ENCODE measurements at places on chromosomes 1 and 21. TPM values are rescaled to one million over a fixed set of nuclear protein-coding genes. Genes with fewer than 3 reads are reported as not detected.

DNA sequence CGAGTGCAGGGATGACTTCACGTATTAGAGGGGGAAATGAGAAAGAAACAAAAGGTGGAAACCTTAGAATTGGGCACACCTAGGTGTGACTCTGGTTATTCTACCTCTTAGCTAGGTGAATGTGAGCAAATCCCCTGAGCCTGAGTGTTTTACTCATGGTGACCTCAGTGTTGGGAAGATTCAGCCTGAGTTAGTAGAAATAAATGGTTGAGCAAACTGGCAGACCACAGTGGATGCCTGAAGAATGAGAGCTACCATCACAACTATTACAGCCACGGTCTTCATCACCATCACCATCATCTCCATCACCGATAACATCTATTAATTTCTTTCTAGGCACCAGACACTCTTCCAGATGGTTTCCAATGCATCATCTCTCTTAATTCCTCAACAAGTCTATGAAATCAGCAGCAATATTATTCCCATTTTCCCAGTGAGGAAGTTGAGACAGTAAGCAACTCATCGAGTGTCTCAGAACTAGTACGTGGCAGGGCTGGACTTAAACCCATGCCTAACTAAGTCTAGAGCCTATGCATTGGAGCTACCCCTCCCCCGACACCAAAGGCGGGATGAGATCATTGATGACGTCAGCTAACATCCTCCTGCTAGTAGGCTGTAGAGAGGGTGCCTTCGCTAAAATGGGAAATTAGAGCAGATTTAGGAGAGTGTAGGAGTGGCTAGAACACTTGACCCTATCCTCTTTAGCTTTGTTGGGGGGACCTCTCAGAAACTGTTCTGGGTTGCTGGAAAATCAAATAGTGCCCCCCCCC lies 7.9 kb upstream of the KAZN start:
- no peaks in the 10 kb centered on the region for H3K36me3 ChIP-seq
- no peak overlapping the region for H3K4me3 ChIP-seq
- H3K27me3 ChIP-seq: no peaks in the 10 kb centered on the region
- DNase-seq: no peak
- H3K4me1 ChIP-seq: no peaks in the 10 kb centered on the region
- no peak overlapping the region for H3K27ac ChIP-seq

Gene CADM3
- total RNA-seq: not detected

Gene PYCR2
- 66.4 TPM for total RNA-seq

DNA sequence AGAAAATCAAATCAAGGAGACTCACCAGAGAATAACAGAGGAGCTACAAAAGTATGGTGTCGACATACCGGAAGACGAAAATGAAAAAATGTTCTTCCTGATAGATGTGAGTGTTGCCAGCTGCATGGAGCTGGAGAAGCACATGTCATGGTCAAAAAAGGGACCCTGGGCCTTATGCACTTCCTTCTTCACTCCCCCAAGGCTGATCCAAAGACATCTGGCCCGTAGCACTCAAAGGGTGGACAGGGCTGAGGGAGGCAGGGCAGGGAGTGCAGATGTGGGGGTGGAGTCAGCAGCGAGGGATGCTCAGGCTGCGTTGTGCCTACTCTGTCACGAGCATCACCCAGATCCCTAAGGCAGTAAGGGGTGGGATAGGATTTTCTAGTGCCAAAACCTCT lies 19.4 kb downstream of the MX1 start:
- no peak for DNase-seq
- no peaks in the 10 kb centered on the region for H3K4me1 ChIP-seq
- H3K36me3 ChIP-seq: no peaks in the 10 kb centered on the region
- H3K27ac ChIP-seq: no peak overlapping the region
- H3K27me3 ChIP-seq: no peaks in the 10 kb centered on the region

Gene HLX
- 0.26 TPM for total RNA-seq

Gene SPRR2G
- not detected for total RNA-seq

DNA sequence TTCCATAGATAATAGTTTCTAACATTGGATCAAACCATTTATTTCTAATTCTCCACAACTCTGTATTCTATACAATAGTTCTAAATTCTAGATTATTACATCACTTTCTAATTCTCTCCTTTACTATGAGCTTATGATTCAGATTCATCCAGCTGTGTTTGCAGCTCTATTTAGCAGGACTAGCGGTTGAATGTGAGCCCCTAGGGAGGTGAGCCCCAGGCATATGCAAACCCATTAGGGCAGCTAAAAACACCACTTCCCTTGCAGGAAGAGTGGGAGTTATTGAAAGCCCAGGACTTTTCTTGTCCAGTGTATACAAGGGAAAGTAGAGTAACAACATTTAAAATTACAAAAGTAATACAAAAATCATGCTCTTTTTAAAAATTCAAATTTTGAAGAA lies 56.9 kb downstream of the KRTAP19-8 start:
- DNase-seq: no peak
- no peak overlapping the region for H3K4me3 ChIP-seq
- no peak overlapping the region for H3K27ac ChIP-seq
- no peaks in the 10 kb centered on the region for H3K27me3 ChIP-seq

Gene CYP4B1
- 4.9 TPM for total RNA-seq

DNA sequence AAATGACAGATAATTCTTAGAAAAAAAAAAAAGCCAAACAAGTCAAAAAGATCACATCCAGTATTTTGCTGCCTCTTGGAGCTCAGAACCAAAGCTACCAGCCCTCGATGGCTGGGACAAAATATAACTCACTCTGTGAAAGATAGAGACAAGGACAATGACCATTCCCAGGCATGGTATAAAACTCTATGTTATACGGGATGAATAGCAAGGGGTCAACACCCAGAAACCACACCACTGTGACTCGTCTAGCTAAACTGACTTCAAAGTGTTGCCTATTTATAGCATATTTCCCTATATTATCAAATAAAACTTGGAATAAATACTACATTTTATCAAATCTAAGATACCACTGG lies 10.1 kb downstream of the TMEM63A start:
- no peak overlapping the region for H3K27ac ChIP-seq
- H3K27me3 ChIP-seq: no peaks in the 10 kb centered on the region
- no peak overlapping the region for H3K4me3 ChIP-seq
- DNase-seq: no peak
- no peaks in the 10 kb centered on the region for H3K4me1 ChIP-seq
- H3K36me3 ChIP-seq: no peaks in the 10 kb centered on the region

DNA sequence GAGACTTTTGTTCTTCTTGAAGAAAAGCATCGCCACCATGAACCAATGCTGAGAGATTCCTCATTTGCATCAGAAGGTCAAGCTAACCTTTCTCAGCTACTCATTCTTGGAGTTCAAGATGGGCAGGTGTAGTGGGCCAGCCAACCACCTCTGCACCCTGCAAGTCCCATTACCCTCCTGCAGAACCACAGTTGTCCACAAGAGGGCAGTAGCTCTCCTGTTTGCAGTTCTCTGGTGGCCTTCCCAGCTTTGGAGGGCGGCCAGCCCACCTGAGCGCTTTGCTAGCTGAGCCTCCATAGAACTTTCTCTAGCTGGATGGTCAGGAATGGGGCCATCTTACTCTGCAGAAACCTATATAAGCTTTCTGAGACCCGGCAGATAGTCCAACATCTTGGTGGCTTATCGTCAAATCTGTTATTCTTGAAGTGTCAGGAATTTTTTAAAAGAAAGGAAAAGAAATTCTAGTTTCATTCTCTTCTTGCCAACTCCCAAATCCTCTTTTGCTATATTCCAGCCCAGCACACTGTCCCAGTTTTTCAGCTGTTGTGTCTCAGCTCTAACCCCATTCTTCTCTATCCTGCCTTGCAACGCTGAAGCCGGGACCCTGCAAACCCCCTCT lies 11.0 kb upstream of the LMX1A start:
- no peaks in the 10 kb centered on the region for H3K4me1 ChIP-seq
- no peak overlapping the region for H3K27ac ChIP-seq
- H3K36me3 ChIP-seq: no peaks in the 10 kb centered on the region
- no peaks in the 10 kb centered on the region for H3K27me3 ChIP-seq
- peak; percentile 81 for DNase-seq

Gene C1orf174
- total RNA-seq: 25.9 TPM

- no peaks in the 10 kb centered on the region for H3K36me3 ChIP-seq
- H3K4me3 ChIP-seq: no peak overlapping the region
- H3K27ac ChIP-seq: no peak overlapping the region
- DNase-seq: no peak
These were observed 628.1 kb downstream of the LMO4 start for GRCh38 chr1:87956750-87957149.

DNA sequence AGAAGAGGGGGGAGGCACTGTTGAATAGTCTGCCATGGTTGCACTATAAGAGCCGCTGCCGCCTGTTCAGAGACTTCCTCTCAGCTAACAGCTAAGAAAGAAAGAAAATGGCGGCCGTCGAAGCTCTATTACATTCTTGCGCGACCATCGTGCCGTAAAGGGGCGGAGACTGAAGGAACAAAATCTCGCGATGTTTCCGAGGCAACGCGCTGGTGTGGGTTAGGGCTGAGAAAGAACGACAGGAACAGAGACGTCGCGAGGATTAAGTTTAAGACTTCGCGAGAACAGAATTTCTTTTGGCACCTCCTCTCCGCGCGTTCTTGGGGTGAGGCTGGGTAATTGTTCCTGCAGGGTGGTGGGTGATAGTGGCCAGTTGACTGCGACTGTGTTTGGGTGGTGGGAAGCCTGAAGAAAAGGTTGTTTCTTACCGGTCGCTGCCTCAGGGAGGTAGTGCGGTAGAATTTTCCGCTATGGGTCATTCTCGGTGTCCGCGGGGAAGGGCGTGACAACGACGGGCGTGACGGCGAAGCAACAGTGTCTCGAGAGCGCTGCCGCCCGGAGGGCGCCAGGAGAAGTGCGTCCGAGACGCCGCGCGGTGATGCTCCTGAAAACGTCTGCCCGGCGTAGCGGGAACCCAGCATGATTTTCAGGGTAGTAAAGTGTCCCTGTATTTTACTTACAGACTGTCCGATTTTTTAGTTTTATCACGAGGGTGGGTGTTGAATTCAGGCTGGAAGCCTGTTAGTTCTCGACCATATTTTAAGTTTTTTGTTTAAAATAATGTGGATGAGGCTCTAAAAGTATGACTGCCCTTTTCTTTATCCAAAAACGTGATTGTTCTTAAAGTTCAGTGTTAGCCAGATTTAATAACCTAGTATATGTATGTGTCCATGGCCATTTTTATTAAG lies at the start of gene FUBP1:
Gene FUBP1 (minus strand): TSS at position 104 of the 908 bp plus-strand sequence. CDS start 68 bp downstream, at position 36.
- no peaks in the 10 kb centered on the region for H3K27me3 ChIP-seq
- no peaks in the 10 kb centered on the region for H3K4me1 ChIP-seq
- H3K27ac ChIP-seq: peak within 1 kb of the TSS; percentile 100
- peak; percentile 96 for DNase-seq
- H3K36me3 ChIP-seq: no peaks in the 10 kb centered on the region

Gene KRTAP12-2
- total RNA-seq: not detected

GRCh38 chr1:221840511-221841243 lies 98.8 kb upstream of the DUSP10 start:
- no peak for DNase-seq
- no peak overlapping the region for H3K27ac ChIP-seq
- no peaks in the 10 kb centered on the region for H3K4me1 ChIP-seq
- H3K27me3 ChIP-seq: no peaks in the 10 kb centered on the region

DNA sequence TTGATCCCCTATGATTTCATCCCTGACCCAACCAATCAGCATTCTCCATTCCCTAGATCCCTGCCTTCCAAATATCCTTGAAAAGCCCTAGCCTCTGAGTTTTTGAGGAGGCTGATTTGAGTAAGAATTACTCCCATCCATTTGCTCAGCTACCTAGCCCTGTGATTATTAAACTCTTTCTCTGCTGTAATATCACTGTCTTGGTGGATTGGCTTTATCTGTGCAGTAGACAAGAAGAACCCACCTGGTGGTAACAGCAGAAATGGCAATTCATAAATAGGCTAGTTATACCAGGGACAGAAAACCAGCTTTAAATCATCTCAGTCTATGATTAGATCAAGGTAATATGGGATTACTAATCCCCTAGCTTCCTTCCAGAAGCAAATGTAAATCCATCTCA lies 13.0 kb downstream of the IL20 start:
- no peak for DNase-seq
- no peaks in the 10 kb centered on the region for H3K36me3 ChIP-seq
- no peak overlapping the region for H3K27ac ChIP-seq
- no peaks in the 10 kb centered on the region for H3K27me3 ChIP-seq
- no peaks in the 10 kb centered on the region for H3K4me1 ChIP-seq
- no peak overlapping the region for H3K4me3 ChIP-seq

Gene KCNAB2
- total RNA-seq: 21.2 TPM

DNA sequence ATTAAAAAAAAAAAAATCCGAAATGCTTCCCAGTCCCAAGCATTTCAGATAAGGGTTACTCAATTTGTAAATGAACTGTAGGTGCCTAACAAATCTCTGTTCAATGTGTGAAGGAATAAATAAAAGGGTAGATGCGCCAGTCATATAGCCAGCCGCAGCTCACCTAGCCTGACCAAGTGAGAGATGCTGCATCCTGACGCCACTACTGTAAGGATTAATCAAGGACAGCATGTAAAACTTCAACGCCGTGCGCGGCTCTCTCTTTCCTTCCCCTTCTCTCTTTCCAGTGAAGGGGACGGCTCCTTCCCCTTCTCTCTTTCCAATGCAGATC lies 441 bp downstream of the PPT1 start:
- no peak for DNase-seq
- H3K4me1 ChIP-seq: no peaks in the 10 kb centered on the region
- no peaks in the 10 kb centered on the region for H3K36me3 ChIP-seq
- H3K27ac ChIP-seq: peak overlapping the region; percentile 77
- peak overlapping the region; percentile 90 for H3K4me3 ChIP-seq

Gene CORT
- total RNA-seq: not detected

DNA sequence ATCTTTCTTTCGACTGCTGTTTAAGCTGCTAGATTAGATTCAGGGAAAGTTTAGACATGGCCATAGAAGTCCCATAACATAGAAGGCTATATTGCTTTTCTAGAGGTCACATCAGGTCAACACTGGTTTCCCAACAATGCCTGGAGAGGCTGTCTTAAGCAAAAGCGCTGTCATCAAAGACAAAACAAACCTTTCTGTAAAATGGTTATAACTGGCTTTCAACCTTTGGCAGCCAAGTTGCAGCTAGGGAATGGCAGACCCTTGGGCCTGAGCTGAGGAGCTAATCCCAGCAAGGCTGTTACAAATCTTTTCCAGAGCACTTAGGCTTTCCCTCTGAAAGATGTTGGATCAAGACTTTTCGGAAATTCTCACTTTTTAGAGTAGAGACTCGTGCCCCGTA lies 11.2 kb upstream of the ABCA4 start:
- DNase-seq: no peak
- no peak overlapping the region for H3K27ac ChIP-seq
- no peak overlapping the region for H3K4me3 ChIP-seq
- H3K36me3 ChIP-seq: no peaks in the 10 kb centered on the region
- no peaks in the 10 kb centered on the region for H3K4me1 ChIP-seq

- H3K27ac ChIP-seq: no peak overlapping the region
- H3K27me3 ChIP-seq: no peaks in the 10 kb centered on the region
- no peak for DNase-seq
These were observed 187.6 kb downstream of the MATN1 start for GRCh38 chr1:30535595-30536325.

Gene LAPTM5
- total RNA-seq: 76.8 TPM

Gene CNR2
- not detected for total RNA-seq

Data from uterus (tissue), 4 donors.